Coronary artery (tissue), 2 donors: ENCODE measurements at places on chromosomes 1 and 21.

DNA sequence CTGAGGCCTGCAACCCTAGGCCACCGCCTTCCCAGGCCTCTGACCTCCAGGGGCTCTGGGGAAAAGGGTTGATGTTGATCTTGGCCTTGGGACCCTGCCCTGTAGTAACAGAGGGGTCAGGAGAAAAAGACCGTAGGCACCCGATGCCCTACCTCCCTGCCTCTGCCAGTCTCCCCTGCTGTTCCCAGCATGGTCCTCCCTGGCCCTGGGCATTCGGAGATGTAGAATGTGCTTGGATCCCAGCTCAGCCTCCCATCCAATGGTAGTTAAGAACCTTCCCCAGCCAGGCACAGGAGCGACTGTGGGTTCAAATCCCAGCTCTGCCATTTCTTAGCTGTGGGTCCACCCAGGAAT is 72.0 kb upstream of the TARDBP start:
- DNase-seq: no peak

GRCh38 chr1:27559466-27560030 is 44.4 kb downstream of the AHDC1 start:
- no peak for DNase-seq

- no peak for DNase-seq
These were observed 98.0 kb upstream of the KCNJ6 start for GRCh38 chr21:38014298-38014697.

GRCh38 chr1:243642936-243643335 is 207.1 kb downstream of the AKT3 start:
- DNase-seq: no peak

DNA sequence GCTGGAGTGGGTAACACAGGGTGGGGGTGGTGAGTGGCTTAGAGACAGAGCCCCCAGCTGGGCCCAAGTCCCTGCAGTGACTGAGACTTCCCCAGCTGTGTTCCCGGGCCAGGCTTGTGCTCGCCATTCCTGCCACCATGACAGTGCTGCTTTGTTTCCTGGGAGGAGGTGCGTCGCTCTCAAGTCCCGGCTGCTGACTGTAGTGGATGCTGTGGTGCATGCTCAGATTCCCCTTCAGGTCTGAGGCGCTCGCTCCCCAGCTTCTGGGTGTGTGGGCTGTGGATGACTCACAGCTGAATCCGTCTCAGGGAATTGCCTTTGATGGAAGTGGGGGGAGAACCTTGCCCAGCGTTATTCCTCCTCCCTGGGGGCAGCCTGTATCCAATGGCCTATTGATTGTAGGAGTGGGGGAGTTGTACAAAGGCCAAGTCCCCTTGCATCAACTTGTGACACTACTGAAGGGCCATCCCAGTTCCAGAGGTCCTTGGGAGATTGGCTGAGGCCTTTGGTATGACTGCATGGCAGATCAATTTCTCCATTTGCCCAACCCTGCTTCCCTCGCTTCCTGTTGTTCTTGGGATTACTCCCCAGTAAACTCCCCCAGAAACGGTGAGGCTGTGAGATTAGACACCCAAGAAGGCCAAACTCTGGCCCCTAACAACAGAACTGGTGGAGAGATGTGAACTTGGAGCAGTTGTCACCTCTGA is 17.8 kb upstream of the POU3F1 start:
- no peak for DNase-seq

- no peak for DNase-seq
These were observed 387.6 kb downstream of the PCP4 start for GRCh38 chr21:40254540-40255465.

GRCh38 chr21:46355161-46356004 is 31.4 kb downstream of the PCNT start:
- no peak for DNase-seq

- no peak for DNase-seq
These were observed 522.3 kb downstream of the COL11A1 start for GRCh38 chr1:102586022-102586421.

DNA sequence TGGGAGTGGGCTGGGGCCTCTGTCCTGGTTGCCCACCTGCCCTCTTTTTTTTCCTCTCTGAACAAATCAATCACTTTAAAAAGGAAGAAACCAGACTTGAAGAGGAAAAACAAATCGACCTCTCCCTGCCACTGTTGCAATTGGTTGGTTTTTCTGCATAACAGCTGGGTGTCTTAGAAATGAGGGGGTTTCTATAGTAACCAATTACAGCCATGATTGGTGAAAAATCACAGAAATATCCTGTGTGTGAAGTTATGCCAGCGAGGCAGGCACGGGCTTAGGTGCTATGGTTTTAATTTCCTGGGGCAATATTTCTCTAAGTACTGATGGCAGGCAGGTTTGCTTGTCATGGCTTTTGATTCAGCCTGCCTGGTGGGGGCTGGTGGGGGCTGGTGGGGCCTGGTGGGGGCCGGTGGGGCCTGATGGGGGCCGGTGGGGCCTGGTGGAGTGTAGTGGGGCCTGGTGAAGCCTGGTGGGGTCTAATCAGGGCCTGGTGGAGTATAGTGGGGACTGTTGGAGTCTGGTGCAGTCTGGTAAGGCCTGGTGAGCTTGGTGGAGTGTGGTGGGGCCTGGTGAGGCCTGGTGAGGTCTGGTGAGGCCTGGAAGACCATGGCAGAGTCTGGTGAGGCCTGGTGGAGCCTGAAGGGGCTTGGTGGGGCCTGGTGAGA is 54.6 kb downstream of the AJAP1 start:
- DNase-seq: no peak

DNA sequence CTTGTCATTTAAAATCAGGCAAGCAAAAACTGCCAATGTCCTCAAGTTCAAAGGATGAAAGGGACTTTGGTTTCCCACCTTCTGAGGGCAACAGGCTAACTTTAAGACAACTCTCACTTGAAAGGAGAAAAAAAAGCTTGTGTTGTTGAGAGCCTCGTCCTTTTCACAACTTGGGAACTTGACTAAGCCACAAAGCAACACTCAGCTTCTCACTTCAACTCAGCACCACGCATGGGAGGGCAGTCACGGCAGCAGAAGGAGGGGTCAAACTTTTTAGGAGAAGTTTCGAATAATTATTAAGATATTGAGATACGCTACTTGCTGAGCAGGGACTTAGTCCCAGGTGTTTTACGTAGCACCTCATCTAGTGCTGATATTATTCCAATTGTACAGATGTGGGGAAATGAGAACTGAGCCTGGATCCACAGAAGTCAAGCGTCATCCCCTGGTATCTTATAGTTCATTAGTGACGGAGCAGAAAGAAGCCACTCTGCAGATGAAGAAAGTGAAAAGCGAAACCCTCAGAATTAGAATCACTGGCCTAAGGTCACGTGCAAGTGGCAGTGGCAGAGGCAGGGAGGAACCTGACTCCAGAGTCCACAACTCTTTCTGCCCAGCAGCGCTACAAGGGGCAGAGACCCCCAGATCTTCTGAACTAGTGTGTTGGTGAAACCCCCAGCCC is 83.6 kb downstream of the JAK1 start:
- no peak for DNase-seq

DNA sequence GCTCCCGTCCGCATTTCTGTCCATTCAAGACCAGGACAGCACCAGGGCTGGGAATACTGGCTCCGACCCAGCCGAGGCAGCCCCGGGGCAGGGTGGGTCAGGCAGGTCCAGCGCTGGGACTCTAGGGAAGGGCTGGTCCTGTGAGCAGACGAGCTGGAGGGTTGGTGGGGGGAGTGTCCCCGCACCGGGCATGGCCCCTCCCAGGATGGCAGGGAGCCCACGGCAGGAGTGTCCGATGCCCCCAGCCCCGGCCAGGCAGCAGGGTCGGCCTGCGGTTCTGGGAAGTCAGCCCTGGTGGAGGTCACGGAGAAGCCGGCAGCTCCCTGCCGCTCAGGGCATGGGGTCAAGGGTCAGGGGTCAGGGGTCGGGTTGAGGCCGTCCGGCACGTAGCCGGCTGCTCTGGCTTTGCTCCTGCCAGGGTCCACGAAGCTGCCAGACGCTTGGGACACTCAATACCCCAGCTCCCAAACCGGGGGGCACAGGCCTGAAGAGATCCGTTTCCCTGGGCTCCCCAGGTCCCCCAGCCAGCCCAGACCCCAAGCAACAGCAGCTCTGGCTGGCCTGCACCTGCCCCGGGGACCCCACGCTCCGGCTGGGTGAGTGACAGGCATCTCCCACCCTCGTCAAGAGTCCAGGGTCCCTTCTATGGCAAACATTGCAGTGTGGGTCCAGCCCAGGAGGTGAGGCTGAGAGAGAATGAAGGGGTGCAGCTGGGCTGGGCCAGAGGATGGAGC is 6.7 kb downstream of the C1QTNF12 start:
- no peak for DNase-seq

- DNase-seq: no peak
These were observed 43.7 kb upstream of the NFASC start for GRCh38 chr1:204826970-204827369.

DNA sequence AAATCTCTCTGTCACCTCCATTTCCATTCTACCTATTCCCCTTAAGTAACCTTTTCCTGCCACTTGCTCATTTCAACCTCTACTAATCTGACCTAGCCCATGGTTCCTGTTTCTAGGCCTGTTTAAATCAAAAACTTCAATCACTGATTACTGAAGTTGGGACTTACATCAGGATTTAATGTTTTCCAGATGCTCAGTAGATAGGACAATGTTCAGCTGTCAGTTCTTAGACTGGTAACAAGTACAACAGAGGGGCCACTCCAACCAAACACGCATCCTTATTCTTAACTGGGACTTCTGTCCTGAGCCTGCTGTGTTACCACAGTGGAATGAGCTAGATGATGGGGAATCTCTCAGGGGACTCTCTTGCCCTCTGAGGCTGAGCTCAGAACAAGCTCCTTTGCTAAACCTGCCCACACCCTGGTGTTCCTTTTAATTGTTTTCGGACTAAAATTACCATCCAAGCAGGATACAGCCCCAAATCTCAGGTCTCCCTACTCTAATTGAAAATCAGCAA is 974.6 kb downstream of the TTLL7 start:
- DNase-seq: no peak

GRCh38 chr1:116321766-116322175 is 51.3 kb upstream of the ATP1A1 start:
- no peak for DNase-seq

GRCh38 chr1:18932879-18933278 is 23.6 kb downstream of the IFFO2 start:
- no peak for DNase-seq

- no peak for DNase-seq
These were observed 24.5 kb upstream of the CCN1 start for GRCh38 chr1:85555867-85556573.

GRCh38 chr1:191575746-191576145 is 582.5 kb upstream of the RGS18 start:
- no peak for DNase-seq

- peak; percentile 21 for DNase-seq
These were observed 270.8 kb downstream of the CACNA1E start for GRCh38 chr1:181754103-181754502.

- DNase-seq: no peak
These were observed 273.4 kb upstream of the CACYBP start for GRCh38 chr1:174726167-174726879.

DNA sequence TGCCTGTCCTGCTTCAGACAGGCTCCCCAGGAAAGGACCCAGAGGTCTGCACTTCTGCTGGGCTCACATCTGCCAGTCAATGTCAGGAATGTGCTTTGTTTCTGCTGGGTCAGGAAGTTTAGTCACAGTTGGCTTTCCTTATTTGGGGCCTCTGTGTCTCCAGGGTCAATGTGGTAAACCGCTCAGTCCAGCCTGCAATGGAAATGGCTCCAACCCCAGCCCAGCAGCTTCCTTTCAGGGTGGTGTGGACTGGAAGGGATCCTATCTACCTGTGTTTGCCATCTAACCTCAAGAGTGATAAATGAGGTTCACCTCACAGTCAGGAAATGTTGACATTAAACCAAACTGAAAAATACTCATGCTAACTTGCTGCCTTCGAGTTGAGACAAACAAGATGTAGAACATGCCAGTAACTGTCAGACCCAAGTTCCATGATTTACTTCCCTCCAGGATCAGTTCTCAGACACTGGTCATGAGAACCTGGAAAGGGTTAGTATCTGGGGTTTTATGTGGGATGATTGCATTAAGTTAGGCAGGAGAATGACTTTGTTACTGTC is 20.3 kb downstream of the ENO1 start:
- no peak for DNase-seq

GRCh38 chr1:206534552-206534951 is 27.2 kb downstream of the RASSF5 start:
- no peak for DNase-seq

DNA sequence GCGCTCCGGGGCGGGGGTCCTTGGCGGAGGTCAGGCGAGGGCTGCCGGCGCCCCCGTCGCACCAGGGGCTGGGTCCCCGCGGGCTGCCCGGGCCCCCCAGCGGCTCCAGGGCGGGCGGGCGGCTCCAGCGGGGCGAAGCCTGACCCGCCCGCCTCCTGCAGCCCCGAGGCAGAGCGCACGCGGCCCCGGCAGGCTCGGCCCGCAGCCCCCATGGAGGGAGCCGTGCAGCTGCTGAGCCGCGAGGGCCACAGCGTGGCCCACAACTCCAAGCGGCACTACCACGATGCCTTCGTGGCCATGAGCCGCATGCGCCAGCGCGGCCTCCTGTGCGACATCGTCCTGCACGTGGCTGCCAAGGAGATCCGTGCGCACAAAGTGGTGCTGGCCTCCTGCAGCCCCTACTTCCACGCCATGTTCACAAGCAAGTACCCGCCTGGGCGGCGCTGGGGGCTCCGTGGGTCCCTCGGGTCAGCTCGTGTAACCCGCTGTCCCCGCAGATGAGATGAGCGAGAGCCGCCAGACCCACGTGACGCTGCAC is 817 bp downstream of the KLHL17 start:
- no peak for DNase-seq

- DNase-seq: no peak
These were observed at the start of gene ADAM30 for GRCh38 chr1:119896303-119896702. Gene ADAM30 (minus strand): TSS chr1:119896515. CDS start chr1:119896336, 179 bp downstream.

GRCh38 chr1:236039740-236040685 is 24.9 kb downstream of the NID1 start:
- DNase-seq: no peak

- no peak for DNase-seq
These were observed 1367.2 kb downstream of the KCNT2 start for GRCh38 chr1:195241066-195241465.

GRCh38 chr1:246641394-246641793 is 75.1 kb downstream of the CNST start:
- no peak for DNase-seq

DNA sequence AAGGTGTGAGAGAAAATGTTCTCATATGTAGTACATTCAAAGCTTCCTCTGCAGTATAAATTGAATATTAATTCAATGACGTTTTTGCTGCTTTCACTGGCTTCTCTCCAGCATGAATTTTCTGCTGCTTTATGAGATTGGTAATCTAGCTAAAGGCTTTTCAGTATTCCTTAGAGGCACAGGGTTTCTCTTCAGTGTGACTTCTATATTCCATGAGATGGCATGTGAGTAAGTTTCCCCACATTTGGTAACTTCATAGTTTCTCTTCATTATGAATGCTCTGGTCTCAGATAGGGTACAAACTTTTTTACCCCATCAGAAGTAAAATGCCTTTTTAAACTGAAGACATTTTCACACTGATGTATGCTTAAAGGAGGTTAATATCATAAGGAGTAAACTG is 10.4 kb upstream of the KLF18 start:
- no peak for DNase-seq

DNA sequence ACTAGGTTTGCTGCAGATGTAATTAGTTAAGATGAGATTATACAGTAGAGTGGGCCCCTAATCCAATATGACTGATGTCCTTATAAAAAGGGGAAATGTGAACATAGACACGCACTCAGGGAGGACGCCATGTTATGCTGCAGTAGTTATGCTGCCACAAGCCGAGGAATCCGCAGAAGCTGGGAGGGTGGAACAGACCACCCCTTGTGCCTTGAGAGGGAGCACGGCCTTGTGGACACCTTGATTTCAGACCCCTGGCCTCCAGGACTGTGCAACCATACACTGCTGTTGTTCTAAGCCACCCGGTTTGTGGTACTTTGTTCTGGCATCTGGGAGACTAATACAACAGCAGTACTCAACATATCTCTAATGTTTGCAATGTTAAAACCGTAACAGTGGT is 57.9 kb upstream of the HIVEP3 start:
- no peak for DNase-seq
